ENCODE measurements at places on chromosomes 4 and X. TPM values are rescaled to one million over a fixed set of nuclear protein-coding genes. Genes with fewer than 3 reads are reported as not detected.

DNA sequence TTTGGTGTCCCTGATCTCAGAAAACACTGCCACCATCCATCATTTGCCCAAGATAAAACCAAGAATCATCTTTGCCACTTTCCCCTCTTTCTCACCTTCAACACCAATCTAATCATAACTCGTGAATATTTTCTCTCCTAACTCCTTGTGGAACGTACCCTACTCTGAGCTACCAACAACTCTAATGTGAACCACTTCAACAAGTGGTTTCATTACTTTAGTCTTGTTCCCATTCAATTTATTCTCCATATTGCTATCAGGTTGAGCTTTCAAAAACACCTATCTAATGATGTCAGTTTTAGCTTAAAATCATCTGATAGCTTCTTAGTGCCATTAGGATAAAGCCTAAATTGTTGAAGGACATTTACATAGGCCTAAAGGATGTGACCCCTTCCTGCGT is 39.8 kb upstream of the CXorf38 start:
- DNase-seq = no peak
- H3K4me3 ChIP-seq = no peak overlapping the region
- H3K27ac ChIP-seq = no peak overlapping the region
- peaks cover 5% of the 10 kb centered on the region for H3K4me1 ChIP-seq
- peaks cover 18% of the 10 kb centered on the region for H3K36me3 ChIP-seq

The FOXO4 gene
- 41.9 TPM for total RNA-seq

- no peaks in the 10 kb centered on the region for H3K4me1 ChIP-seq
- DNase-seq = no peak
- peaks cover 3% of the 10 kb centered on the region for H3K27me3 ChIP-seq
- no peak overlapping the region for H3K27ac ChIP-seq
Measured at GRCh38 chr4:114690571-114690970, 92.0 kb downstream of the UGT8 start.

The MAGEC2 gene
- total RNA-seq = not detected
